Naive thymus-derived CD4-positive, alpha-beta T cell (primary cell): ENCODE measurements at places on chromosomes 3 and 15. TPM values are rescaled to one million over a fixed set of nuclear protein-coding genes. Genes with fewer than 3 reads are reported as not detected.
A peak's percentile ranks its signal among the peaks of the same experiment; 100 is the strongest.

GRCh38 chr3:168722091-168722490 lies 626.4 kb upstream of the GOLIM4 start:
- no peaks in the 10 kb centered on the region for H3K36me3 ChIP-seq
- DNase-seq: no peak
- H3K27ac ChIP-seq: no peak overlapping the region
- H3K27me3 ChIP-seq: no peaks in the 10 kb centered on the region
- no peaks in the 10 kb centered on the region for H3K4me1 ChIP-seq

The HRG gene
- not detected in 2 replicates for total RNA-seq

GRCh38 chr15:97521381-97522285 lies 438.9 kb upstream of the ARRDC4 start:
- H3K27ac ChIP-seq: no peak overlapping the region
- H3K4me1 ChIP-seq: no peaks in the 10 kb centered on the region
- no peak overlapping the region for H3K4me3 ChIP-seq
- no peak for DNase-seq
- no peaks in the 10 kb centered on the region for H3K27me3 ChIP-seq

- peaks cover 52% of the 10 kb centered on the region for H3K36me3 ChIP-seq
- no peak overlapping the region for H3K4me3 ChIP-seq
- peak overlapping the region; percentile 6 for H3K27ac ChIP-seq
- DNase-seq: no peak
- no peaks in the 10 kb centered on the region for H3K27me3 ChIP-seq
Measured at GRCh38 chr15:93020976-93021772, 67.8 kb downstream of the RGMA start.

The AGBL1 gene
- not detected in 2 replicates for total RNA-seq

DNA sequence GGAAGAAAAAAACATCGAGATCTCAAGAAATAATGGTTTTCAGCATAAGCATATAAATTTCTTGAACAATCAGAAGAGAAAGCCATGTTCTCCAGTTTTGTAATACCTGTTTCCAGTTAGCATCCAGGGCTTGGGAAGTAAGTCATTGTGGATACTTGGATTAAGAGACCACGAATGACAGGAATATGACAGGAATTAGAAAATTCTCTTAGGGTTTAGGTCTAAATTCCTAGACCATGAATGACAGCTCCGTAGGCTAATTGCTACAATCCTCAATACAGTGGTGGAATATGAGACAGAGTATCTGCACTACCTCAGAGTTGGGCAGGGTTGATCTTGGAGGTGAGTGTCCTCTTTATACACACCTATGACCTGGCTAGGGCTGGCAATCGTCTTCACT lies 517.5 kb downstream of the NTRK3 start:
- H3K36me3 ChIP-seq: no peaks in the 10 kb centered on the region
- no peak overlapping the region for H3K4me3 ChIP-seq
- H3K27me3 ChIP-seq: no peaks in the 10 kb centered on the region

DNA sequence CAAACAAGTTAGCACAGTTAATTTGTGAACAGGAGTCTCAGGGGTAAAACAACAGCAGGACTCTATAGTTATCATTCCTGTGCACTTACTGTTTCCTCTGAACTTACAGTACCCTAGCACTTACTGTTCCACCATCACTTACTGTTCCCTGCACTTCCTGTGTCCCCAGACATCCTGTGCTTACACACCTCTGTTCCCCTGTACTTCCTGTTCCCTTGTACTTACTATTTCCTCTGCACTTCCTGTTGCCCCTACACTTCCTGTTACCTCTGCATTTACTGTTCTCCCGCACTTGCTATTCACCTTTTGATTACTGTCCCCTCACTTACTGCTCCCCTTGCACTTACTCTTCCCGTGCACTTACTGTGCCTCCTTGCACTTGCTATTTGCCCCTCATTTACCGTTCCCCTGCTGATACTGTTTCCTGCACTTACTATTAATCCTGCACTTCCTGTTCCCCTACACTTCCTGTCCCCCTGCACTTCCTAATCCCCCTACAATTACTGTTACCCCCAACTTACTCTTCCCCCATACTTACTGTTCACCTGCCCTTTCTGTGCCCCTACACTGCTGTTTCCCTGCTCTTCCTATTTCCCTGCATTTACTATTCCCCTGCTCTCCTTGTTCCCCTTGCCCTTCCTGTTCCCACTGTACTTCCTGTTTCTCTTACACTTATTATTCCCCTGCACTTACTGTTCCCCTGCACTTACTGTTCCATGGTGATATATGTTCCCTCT lies 30.3 kb downstream of the TPRA1 start:
- DNase-seq: no peak
- peaks cover 5% of the 10 kb centered on the region for H3K27me3 ChIP-seq
- H3K36me3 ChIP-seq: no peaks in the 10 kb centered on the region
- H3K27ac ChIP-seq: no peak overlapping the region
- no peak overlapping the region for H3K4me3 ChIP-seq

DNA sequence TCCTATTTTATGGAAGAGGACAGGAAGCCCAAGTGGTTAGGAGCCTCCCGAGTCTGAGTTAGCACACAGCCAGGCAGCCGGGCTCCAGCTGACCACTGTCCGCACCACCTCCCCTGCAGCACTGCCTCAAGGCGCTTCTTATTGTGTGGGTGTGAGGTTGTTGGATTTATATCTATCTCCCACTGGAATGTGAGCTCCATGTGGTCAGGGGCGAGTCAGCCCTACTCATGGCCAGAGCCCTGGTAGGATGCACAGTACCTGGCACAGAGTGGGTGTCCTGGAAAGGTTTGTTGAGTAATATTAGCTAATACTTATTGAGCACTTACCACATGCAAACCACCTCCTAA lies 9.7 kb upstream of the FBLN2 start:
- H3K4me1 ChIP-seq: no peaks in the 10 kb centered on the region
- DNase-seq: no peak
- no peaks in the 10 kb centered on the region for H3K36me3 ChIP-seq
- no peaks in the 10 kb centered on the region for H3K27me3 ChIP-seq

- H3K4me3 ChIP-seq: no peak overlapping the region
- H3K27ac ChIP-seq: no peak overlapping the region
- H3K27me3 ChIP-seq: no peaks in the 10 kb centered on the region
- no peaks in the 10 kb centered on the region for H3K36me3 ChIP-seq
- no peaks in the 10 kb centered on the region for H3K4me1 ChIP-seq
- DNase-seq: no peak
Measured at GRCh38 chr3:134057654-134058110, 28.0 kb upstream of the SLCO2A1 start.

DNA sequence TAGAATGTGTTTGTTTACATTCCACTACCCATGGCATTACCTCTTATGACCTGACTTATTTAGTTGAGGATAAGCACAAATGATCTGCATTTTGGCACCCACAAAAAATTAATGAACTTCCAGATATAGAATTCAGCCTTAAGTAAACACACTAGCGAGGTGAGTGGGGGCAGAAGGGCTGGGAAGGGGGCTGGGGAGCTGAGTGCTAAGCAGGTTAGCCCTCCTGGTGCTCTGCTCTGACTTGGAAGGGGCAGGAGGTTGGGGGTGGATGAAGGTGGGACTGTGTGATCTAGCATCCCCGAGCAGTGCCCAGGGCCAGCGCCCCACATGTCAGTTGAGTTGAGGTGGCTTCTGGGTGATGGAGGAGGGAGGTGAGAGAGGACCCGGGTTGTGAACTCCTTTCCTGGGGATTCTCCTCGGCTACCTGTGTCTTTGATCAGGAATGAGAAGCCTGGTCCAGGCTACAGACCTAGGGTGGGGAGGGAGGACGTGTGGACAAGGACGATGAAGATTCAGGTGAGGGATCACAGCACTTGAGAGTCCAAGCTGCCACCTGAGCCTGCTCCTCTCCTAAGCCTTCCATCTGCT lies 178.6 kb upstream of the SMAD3 start:
- H3K27me3 ChIP-seq: no peaks in the 10 kb centered on the region
- H3K27ac ChIP-seq: no peak overlapping the region
- no peaks in the 10 kb centered on the region for H3K4me1 ChIP-seq
- no peak for DNase-seq

DNA sequence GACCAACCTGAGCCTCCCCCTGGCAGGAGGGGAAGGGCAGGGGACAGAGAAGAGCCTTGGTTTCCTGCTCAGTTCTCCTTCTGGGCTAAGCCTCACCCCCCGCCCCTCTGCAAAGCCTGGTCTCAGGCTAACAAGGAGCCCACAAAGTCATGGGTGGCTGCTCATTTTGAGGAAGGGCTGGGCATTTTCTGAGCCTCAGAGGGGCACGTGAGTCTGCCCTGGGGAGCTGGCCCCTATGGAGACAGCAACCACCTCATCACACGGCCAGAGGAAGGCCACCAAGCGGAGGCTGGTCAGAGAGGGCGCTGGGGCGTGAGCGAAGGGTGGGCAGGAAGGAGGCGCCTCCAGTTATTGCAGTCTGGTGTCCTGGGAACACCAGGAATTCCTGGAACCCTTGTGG lies 18.7 kb downstream of the ABTB1 start:
- H3K27ac ChIP-seq: no peak overlapping the region
- no peak overlapping the region for H3K4me3 ChIP-seq
- H3K36me3 ChIP-seq: no peaks in the 10 kb centered on the region
- H3K27me3 ChIP-seq: no peaks in the 10 kb centered on the region

DNA sequence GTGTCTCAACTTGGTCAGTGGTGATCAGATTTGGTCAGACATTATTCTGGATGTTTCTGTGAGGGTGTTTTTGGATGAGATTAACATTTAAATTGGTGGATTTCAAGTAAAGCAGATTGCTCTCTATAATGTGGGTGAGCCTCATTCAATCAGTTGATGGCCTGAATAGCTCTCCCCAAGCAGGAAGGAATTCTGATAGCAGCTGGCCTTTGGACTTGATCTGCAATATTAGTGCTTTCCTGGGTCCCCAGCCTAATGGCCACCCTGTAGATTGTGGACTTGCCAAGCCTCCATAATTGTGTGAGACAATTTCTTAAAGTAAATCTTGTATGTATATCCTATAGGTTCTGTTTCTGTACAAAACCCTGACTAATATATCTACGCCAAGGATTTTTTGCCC lies 153.9 kb upstream of the TBL1XR1 start:
- H3K36me3 ChIP-seq: no peaks in the 10 kb centered on the region
- no peaks in the 10 kb centered on the region for H3K27me3 ChIP-seq
- H3K4me3 ChIP-seq: no peak overlapping the region
- DNase-seq: no peak

DNA sequence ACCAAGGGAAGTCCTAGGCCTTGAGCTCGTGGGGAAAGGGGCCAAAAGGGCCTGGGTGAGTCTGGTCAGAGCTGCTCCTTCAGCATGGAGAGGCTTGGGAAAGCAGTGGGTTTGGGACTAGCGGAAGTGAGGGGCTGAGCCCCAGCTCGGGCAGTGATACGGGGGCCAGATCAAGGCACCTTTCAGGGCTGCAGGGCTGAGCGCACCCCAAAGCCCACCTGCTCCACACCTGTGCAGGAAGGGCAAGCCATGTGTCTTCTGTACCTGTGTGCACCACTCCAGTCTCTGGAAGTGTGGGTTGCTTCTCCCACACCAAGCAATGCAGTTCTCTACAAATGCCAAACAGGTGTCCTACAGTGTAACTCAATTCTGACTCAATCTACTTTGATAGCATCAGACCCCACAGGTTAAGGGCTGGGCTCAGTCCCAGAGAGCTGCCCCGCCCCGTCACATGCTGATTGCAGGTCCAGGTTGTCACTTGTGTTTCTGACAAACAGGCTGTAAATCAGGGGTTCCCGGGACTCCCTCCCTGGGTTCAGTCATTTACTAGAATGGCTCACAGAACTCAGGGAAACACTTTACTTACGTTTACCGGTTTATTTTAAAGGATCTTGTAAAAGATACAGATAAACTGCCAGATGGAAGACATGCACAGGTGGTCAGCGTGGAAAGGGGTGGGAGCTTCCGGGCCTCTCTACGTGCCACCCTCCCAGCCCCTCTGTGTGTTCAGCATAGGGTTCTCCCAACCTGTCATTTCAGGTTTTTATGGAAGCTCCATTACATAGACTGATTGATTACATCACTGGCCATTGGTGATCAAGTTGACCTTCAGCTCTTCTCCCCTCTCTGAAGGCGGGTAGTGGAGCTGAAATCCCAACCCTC lies 28.8 kb upstream of the KLF13 start:
- H3K36me3 ChIP-seq: no peaks in the 10 kb centered on the region
- H3K4me3 ChIP-seq: no peak overlapping the region
- H3K27me3 ChIP-seq: no peaks in the 10 kb centered on the region
- no peak overlapping the region for H3K27ac ChIP-seq

The CKMT1A gene
- total RNA-seq: not detected

The ZBTB47 gene
- total RNA-seq: 3.8 TPM

- no peak for DNase-seq
- no peak overlapping the region for H3K4me3 ChIP-seq
- no peak overlapping the region for H3K27ac ChIP-seq
- no peaks in the 10 kb centered on the region for H3K36me3 ChIP-seq
- no peaks in the 10 kb centered on the region for H3K27me3 ChIP-seq
Measured at GRCh38 chr3:78873641-78874040, 894.2 kb downstream of the ROBO1 start.

- no peak overlapping the region for H3K27ac ChIP-seq
- no peaks in the 10 kb centered on the region for H3K36me3 ChIP-seq
- H3K27me3 ChIP-seq: no peaks in the 10 kb centered on the region
- H3K4me3 ChIP-seq: no peak overlapping the region
- no peak for DNase-seq
- H3K4me1 ChIP-seq: no peaks in the 10 kb centered on the region
Measured at GRCh38 chr15:51448622-51449399, 107.4 kb downstream of the GLDN start.

GRCh38 chr3:31184261-31185061 lies 290.0 kb upstream of the GADL1 start:
- H3K27me3 ChIP-seq: no peaks in the 10 kb centered on the region
- H3K4me1 ChIP-seq: no peaks in the 10 kb centered on the region
- no peak for DNase-seq
- no peak overlapping the region for H3K27ac ChIP-seq
- H3K4me3 ChIP-seq: no peak overlapping the region
- no peaks in the 10 kb centered on the region for H3K36me3 ChIP-seq

DNA sequence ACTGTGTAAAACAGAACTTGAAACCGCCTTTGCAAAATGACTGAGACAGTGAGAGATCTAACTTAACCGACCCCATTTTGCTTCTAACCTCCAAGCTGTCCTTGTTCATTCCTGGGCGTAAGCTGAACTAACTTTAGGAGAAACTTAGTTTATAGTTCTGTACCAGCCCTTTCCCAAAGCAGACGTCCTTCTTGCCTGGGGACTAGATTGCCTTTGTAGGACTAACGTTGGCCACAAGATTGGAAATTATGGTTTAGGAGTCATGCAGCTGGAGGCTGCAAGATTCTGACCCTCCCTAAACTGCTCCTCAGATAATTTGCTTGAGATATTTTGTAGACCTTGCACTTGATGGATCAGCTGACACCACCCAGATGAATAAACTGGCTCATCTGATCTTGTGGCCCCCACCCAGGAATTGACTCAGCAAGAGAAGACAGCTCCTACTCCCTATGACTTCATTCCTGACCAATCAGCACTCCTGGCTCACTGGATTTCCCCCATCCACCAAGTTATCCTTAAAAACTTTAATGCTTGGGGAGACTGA lies 219.9 kb upstream of the PROK2 start:
- no peaks in the 10 kb centered on the region for H3K4me1 ChIP-seq
- H3K36me3 ChIP-seq: no peaks in the 10 kb centered on the region
- H3K27me3 ChIP-seq: no peaks in the 10 kb centered on the region
- H3K4me3 ChIP-seq: no peak overlapping the region

GRCh38 chr3:10137178-10137577 lies 4.4 kb upstream of the VHL start:
- no peak overlapping the region for H3K27ac ChIP-seq
- DNase-seq: no peak
- no peaks in the 10 kb centered on the region for H3K4me1 ChIP-seq
- no peaks in the 10 kb centered on the region for H3K36me3 ChIP-seq
- H3K27me3 ChIP-seq: no peaks in the 10 kb centered on the region

- no peaks in the 10 kb centered on the region for H3K36me3 ChIP-seq
- no peaks in the 10 kb centered on the region for H3K4me1 ChIP-seq
- H3K27ac ChIP-seq: no peak overlapping the region
- no peak for DNase-seq
- no peaks in the 10 kb centered on the region for H3K27me3 ChIP-seq
Measured at GRCh38 chr3:168865022-168865551, 769.4 kb upstream of the GOLIM4 start.

GRCh38 chr3:76940181-76940770 lies 99.6 kb upstream of the ROBO2 start:
- H3K4me3 ChIP-seq: no peak overlapping the region
- DNase-seq: no peak
- H3K36me3 ChIP-seq: no peaks in the 10 kb centered on the region
